Stimulated activated CD8-positive, alpha-beta memory T cell treated with anti-CD3 and anti-CD28 coated beads, Interleukin-7, amount 100 ng/mL, for 1 hour (primary cell): ENCODE measurements at places on chromosomes 3 and 15.

DNA sequence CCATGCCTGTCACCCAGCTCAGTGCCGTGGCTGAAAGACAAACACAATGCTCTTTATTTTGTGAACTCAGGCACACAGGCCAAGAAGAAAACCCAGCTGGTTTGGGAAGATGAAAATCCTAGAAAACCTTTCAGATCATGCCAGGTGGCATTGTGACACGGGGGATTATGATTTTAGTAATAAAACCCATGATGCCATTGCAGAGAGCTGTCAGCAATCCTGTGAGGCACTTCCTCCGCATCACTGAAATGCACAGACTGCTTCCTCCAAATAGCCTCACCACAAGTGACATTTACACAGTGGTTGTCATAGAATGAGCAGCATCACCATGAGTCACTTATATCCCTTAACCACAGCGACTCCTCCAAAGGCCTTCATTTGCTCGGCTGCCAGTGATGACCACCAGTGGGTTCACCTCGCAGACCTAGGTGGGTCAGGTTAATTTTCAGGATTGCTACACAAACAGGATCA, 22.7 kb downstream of the ABHD6 start:
- DNase-seq, result no peak

DNA sequence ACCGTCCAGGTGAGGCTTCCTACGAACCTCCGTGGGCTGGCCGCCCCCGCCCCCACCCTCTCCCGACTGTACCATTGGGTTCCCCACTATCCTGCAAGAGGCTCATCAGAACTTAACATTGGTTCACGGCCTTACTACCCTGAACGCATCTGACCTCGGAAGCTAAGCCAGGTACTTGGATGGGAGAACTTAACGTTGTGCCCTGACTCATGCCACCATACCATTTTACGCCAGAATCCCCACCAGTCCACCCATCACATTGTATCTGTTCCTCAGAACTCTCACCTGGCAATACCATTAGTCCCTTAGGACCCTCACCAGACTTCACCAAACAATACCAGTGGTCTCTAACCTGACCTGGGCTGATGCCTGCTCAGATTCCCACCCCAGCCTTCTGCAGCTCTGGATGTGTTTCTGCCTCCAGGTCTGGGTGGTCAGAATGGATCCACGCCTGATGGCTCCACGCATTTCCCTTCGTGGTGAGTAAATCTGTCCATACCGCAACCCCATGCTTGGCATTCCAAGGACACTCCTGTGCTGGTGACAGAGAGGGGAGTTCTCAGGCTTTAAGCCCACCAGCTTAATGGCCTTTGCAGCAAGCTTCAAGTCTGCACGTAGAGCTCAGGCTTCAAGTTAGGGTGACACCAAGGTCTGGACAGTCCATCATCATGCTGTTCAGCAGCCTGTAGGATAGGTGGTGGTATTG, 562 bp downstream of the TCTA start:
- no peak for DNase-seq

DNA sequence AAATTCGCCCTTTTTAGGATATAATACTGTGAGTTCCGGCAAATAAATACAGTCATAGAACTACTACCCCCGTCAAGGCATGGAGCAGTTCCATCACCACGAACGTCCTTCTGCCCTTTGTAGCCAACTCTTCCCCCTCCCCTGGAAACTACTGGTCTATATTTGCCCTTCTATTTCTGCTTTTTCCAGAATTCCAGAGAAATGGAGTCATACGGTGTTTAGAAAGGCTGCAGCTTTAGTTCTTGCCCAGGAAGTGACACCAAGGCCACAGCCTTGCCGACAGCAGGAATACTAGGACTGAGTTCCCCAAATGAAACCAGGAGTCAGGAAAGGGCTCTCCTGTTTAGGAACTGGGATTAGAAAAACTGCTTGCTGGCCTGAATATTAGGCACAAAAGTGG, 291.2 kb downstream of the FAM43A start:
- no peak for DNase-seq

DNA sequence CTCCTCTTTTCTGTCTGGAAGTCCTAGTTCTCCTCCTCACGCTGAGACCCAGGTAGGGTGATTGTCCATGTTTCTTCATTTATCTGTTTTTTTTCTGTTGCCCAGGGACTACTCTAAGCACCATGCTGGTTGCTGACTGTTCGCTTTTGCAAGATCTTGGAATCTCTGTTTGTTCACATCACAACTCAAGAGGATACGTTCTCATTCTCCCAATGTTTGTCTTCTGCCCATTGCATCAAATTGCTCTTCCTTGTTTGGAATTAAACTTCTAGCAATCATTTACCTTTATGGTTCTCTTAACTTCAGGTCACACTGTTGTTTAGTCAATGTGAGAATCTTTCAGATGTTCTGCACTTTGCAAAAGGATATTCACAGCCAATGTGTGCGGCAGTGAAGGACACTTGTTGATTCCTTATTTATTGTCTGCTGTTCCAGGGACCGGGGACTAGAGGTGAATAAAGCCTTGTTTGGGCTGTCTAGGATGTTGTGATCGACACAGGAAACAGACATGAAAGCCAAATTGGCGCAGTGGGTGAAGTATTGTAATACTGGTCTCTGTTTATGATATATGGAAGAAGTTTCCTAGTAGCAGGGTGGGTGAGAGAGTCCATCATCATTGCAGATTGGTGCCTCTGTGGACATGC, 24.5 kb downstream of the LPP start:
- no peak for DNase-seq

DNA sequence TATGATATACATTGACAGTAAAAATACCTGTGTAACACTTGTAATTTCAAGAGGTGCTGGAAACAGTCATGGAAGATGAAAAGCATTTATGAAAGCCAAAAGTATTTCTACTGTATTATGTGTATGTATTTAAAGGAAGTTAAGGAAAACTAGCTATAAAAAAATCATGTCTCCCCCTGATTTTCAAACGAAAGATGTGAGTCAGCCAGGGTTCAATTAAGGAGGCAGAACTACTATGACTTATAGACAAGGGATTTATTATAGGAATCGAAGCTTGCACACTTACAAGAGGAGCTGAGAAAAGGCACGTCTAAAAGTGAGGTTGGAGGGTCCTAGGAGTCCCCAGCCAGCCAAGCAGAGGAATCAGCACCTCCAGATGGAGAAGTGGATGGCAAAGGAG, 119.4 kb downstream of the SUCLG2 start:
- no peak for DNase-seq

DNA sequence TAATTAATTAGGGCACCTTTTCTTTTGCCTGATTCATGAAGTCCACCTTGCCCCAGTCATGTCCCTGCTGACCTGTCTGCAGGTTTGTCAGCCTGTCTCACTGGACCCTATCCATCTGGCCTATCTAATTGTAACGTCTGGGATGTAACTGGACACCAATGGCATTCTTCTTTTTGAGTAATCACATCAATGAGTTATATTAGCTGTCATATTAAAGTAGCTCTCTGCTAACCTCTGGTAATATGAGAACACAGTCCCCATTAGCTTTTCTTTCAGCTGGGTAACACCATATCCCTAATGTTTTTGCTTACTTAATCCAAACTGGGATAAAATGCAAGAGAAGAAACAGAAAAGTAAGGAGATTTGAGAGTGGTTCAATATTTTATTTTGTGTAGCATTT, 166.2 kb upstream of the VEPH1 start:
- DNase-seq, result no peak

DNA sequence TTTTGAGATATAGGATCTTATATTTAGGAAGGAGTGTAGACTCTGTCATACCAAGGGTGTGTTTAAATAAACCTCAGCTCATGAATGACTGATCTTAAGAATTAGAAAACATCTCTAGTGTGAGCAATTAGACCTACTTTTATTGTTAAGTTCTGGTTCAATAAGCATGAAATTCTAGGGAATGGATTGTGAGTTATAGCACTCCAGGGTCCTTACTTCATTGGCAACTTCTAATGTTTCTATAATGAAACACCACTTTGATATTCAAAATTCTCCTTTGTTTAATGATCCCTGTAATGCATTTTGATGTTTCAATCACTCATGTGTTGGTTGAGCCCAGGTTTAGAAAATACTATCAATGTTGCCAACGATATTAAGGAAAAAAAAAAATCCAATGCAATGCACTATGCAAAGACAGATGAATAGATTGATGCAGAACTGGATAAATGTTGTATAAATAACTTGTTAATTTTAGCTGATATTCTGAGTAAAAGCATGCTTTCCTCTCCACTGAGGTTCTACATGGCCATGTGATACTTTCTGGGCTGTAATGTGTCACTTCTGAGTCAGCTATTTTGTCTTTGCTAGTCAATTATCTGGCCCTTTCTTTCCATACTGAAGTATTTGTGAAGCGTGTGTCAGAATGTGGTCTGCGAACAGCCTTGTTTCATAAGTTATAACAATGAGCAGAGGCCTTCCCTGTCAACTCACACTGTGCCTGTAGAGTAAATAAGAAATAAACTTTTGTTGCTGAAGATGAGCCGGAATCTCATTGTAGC, 1035.9 kb downstream of the PLOD2 start:
- no peak for DNase-seq

DNA sequence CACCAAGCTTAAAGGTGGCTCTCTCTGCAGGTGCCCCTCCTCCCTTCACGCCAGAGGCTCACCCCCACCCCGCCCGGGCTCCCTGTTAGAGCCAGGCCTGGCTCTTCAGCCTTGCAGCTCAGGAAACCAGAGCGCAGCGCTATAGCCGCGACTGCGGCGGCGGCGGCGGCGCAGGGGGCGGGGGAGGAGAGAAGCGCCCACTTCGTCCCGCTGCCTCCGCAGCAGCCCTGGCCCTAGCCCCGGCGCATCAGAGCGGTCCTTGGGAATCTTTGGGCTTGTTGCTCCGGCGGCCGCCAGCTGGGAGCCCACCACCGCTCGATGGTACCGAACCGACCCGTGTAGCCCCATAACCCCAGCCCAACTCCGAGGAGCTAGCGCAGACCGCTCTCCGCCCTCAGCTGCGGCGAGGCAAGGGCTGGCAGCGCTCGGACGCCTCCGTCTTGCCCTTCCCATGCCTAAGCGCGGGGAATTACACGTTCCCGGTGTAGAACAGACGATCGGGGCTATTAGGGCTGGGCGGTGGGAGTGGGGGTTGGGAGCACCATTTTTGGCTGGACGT, 1.2 kb downstream of the RASGRF1 start:
- no peak for DNase-seq

DNA sequence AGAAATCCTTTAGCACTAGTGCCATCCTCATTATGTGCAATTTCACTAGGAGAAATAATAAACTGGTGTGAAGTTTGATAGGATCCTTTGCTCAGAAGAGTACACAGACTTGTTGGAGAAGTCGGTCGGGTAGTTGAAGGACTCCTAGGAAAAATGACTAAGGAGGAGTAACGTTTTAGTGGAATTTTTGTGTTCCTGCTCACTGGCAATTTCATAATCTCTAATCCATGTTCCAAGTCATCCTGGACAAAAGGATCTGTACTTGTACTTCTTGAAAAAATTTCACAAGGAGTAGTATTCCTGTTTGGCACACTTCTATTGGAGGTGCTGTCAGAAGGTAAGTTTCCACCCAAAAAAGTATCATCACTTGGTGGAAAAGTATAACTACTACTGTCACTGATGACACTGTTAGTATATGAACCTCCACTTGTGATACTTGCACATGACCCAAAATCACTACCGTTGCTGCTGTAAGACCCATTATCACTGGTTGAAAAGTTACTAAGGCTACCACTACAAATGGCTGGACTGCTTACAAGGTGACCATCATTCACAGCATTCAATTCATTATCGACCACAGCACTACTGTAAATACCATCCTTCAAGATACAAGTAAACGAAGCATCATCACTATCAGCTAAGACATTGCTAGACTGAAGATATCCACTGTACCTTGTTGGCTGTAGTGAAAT, 77.4 kb downstream of the NEDD4 start:
- no peak for DNase-seq

DNA sequence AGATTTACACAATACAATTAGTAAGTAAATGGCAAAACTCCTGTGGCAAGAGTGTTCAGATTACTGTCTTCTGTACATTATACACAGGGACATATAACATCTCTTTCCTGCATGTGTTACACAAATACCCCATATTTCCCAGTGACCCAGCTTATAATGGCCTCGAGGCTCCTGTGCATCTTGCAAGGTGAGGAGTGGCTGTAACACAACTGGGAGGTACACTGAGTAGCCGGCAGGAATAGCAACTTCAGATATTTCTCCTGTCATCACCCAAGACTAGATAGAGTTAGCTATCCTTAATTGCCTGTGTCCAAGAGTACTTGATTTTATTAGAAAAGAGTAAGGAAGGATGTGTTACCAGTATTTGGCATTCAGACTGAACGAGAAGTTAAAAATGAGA, 5.6 kb downstream of the GMPS start:
- no peak for DNase-seq

GRCh38 chr15:64501396-64501715, 41.0 kb downstream of the ZNF609 start:
- DNase-seq, result no peak

- DNase-seq, result no peak
These were observed 22.1 kb downstream of the PDE8A start for GRCh38 chr15:85003593-85004312.

GRCh38 chr15:85477061-85477460, 96.7 kb downstream of the AKAP13 start:
- DNase-seq, result no peak

- no peak for DNase-seq
These were observed 14.3 kb downstream of the TGFBR2 start for GRCh38 chr3:30620402-30621360.

DNA sequence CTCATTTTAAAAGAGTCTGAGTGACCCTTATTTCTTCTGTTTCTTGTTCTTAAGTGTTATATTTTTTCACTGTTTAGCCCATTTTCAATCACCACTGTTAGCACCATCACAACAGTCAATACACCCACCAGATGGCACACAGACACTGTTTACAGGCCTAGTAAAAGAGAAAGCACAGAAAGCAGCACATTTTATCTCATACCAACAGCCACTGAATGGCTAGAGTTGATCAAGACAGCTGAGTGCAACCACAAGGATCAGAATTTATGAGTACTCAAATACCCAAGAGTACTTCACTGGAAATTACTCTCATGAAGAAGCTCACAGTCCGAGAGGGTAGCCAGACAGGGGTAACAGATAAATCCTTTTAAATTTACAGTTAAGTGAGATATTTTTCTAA, 127.0 kb downstream of the TFDP2 start:
- no peak for DNase-seq

DNA sequence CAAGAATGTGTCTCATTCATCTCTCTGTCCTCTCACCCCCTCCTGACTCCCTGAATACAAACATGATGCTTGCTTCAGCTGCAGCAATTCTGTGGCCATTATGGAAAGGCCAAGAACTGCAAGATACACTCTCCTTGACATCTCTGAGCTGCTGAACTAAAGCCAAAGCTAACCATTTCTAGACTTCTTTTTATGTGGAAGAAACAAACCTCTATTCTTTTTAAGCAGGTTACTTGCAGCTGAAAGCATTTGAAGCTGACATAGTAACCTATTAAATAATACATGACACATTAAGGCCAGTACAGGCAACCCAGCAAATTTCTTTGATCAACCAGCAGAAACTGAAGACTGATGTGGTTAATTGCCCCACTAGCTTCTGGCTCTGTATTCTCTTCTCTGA, 17.5 kb downstream of the FHIT start:
- no peak for DNase-seq
